Myometrial cell (primary cell): ENCODE measurements at places on chromosomes 7 and 10. TPM values are rescaled to one million over a fixed set of nuclear protein-coding genes. Genes with fewer than 3 reads are reported as not detected.

The AQP1 gene
- total RNA-seq, result 1.1 and 1.4 TPM in 2 replicates

The CLDN3 gene
- total RNA-seq, result not detected in 2 replicates

The NXPH1 gene
- not detected in 2 replicates for total RNA-seq

The RBM20 gene
- total RNA-seq, result under 0.01 TPM in 2 replicates

The A1CF gene
- total RNA-seq, result not detected in 2 replicates

The WNT8B gene
- not detected in 2 replicates for total RNA-seq

The MET gene
- 36.6 and 44.5 TPM in 2 replicates for total RNA-seq

The SUGCT gene
- total RNA-seq, result 1.7 and 5.0 TPM in 2 replicates

The BTBD16 gene
- not detected in 2 replicates for total RNA-seq

The CDHR1 gene
- under 0.01 and 0.58 TPM in 2 replicates for total RNA-seq

The OR2A12 gene
- not detected in 2 replicates for total RNA-seq

The HABP2 gene
- total RNA-seq, result not detected in 2 replicates

The SERPINE1 gene
- total RNA-seq, result 1,908 and 2,020 TPM in 2 replicates

The NEUROD6 gene
- not detected in 2 replicates for total RNA-seq

The TDRD1 gene
- total RNA-seq, result 0.35 TPM in 1 of 2 replicates, not detected in the other

The WDR11 gene
- total RNA-seq, result 38.6 and 39.5 TPM in 2 replicates

The AGBL3 gene
- 0.58 and 2.1 TPM in 2 replicates for total RNA-seq

The CYP26C1 gene
- total RNA-seq, result not detected in 2 replicates

The GATA3 gene
- 0.29 and 0.53 TPM in 2 replicates for total RNA-seq

The ADAMTS14 gene
- under 0.01 and 0.18 TPM in 2 replicates for total RNA-seq

The SLC16A9 gene
- total RNA-seq, result 1.1 TPM in 1 of 2 replicates, not detected in the other

The UCMA gene
- total RNA-seq, result not detected in 2 replicates

The RNLS gene
- 12.4 and 36.5 TPM in 2 replicates for total RNA-seq

The PNLIPRP2 gene
- total RNA-seq, result not detected in 2 replicates

The CNPY1 gene
- not detected in 2 replicates for total RNA-seq

The CRTAC1 gene
- total RNA-seq, result not detected in 2 replicates

The UNC5B gene
- total RNA-seq, result 18.8 and 21.3 TPM in 2 replicates

The VSTM2A gene
- total RNA-seq, result not detected in 2 replicates

The PHTF2 gene
- 53.5 and 63.1 TPM in 2 replicates for total RNA-seq

The ITGB8 gene
- 1.2 and 2.5 TPM in 2 replicates for total RNA-seq

The IDI1 gene
- total RNA-seq, result 200 and 234 TPM in 2 replicates

The TLX1 gene
- not detected in 2 replicates for total RNA-seq

The EGFR gene
- 33.5 and 34.9 TPM in 2 replicates for total RNA-seq

The TSPAN13 gene
- total RNA-seq, result 19.0 and 19.9 TPM in 2 replicates
